ENCODE measurements at places on chromosomes 1 and 21. TPM values are rescaled to one million over a fixed set of nuclear protein-coding genes. Genes with fewer than 3 reads are reported as not detected.

DNA sequence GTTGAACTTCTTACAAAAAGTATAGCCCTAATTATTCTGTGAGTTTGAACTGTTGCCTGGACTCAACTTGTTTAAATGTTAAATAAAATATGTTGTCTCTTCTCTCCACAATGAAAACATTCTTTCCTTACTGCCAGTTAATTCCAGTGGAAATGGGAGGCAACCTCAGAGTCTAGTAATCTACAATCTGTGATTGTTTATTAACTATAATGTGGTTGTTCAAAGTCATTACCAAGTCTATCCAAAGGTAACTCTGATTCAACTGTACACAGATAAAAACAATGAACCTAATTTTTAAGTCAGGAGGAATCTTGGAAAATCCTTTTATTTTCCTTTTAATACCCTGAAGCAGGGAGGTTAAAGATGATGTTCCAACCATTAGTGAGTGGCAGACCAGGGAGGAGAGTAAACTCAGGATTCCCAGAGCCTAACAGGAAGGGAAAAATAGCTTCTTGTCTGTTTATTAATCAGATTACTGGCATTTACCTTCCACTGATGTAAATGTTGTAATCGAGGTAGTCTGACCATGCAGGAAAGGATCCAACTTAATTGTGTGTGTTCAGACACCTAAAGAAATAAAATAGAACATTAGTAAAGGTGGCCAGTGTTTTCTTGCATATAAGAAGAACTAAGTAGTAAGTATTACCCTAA, 57.1 kb upstream of the TBX15 start:
- no peaks in the 10 kb centered on the region for H3K27me3 ChIP-seq
- H3K36me3 ChIP-seq: no peaks in the 10 kb centered on the region

- DNase-seq: peak; percentile 29
- peaks cover 27% of the 10 kb centered on the region for H3K4me1 ChIP-seq
- H3K36me3 ChIP-seq: no peaks in the 10 kb centered on the region
These were observed 1.6 kb downstream of the CLIC6 start for GRCh38 chr21:34670220-34670961.

- H3K4me1 ChIP-seq: peaks cover 21% of the 10 kb centered on the region
- DNase-seq: peak; percentile 65
- H3K27ac ChIP-seq: peak overlapping the region; percentile 67
- H3K36me3 ChIP-seq: no peaks in the 10 kb centered on the region
- H3K4me3 ChIP-seq: no peak overlapping the region
These were observed 10.1 kb upstream of the TFF1 start for GRCh38 chr21:42376338-42376982.

Gene LCK
- 4.5 TPM for total RNA-seq

DNA sequence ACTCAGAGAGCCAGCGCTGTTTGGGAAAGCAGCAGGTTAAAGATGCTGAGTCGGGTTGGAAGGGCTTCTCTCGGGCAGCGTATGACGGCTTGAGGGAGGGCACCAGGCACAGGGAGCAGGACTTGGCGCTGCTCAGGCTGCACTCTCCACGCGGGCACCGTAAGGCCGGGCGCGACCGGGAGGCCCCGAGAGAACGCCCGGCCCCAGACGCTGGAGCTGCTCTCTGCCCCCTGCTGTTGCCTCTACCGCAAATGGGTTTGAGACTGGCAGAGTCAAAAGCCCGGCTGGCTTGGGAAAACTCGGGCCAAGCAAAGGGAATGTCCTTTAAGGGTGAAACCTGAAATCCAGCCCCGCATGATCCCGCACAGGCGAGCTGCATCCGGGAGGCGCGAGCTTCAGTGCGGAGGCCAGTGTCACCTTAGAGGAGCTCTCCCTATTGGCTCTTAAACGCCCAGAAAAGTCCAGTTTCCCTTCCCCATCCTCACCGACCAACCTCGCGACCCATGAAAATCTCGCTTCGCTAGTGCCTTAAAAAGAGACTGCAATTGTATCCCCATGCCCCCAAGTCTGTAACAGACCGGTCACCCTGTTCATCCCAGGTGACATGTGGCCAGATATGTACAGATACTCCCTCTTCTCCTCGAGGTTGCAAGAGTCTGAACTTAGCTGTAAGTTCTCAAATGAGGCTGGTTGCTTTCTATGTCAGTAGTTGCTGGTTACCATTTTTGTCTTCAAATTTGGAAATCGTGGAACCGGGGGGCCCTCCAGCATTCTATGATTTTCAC, 1.1 kb downstream of the PRRX1 start:
- peak; percentile 34 for DNase-seq
- peak overlapping the region; percentile 60 for H3K4me3 ChIP-seq
- no peaks in the 10 kb centered on the region for H3K36me3 ChIP-seq
- peak overlapping the region; percentile 8 for H3K27ac ChIP-seq

Gene SLC16A4
- 3.2 TPM for total RNA-seq

Gene LCE6A
- total RNA-seq: not detected

- peaks cover 18% of the 10 kb centered on the region for H3K4me1 ChIP-seq
- DNase-seq: peak; percentile 66
- peak overlapping the region; percentile 83 for H3K27ac ChIP-seq
- peak overlapping the region; percentile 6 for H3K4me3 ChIP-seq
- peaks cover 8% of the 10 kb centered on the region for H3K27me3 ChIP-seq
These were observed 1.7 kb downstream of the TFF3 start for GRCh38 chr21:42313501-42313969.

GRCh38 chr1:3270403-3271245, 183.8 kb upstream of the ARHGEF16 start:
- DNase-seq: no peak
- no peaks in the 10 kb centered on the region for H3K27me3 ChIP-seq
- no peak overlapping the region for H3K27ac ChIP-seq
- H3K36me3 ChIP-seq: no peaks in the 10 kb centered on the region

Gene FAM229A
- total RNA-seq: 16.4 TPM

DNA sequence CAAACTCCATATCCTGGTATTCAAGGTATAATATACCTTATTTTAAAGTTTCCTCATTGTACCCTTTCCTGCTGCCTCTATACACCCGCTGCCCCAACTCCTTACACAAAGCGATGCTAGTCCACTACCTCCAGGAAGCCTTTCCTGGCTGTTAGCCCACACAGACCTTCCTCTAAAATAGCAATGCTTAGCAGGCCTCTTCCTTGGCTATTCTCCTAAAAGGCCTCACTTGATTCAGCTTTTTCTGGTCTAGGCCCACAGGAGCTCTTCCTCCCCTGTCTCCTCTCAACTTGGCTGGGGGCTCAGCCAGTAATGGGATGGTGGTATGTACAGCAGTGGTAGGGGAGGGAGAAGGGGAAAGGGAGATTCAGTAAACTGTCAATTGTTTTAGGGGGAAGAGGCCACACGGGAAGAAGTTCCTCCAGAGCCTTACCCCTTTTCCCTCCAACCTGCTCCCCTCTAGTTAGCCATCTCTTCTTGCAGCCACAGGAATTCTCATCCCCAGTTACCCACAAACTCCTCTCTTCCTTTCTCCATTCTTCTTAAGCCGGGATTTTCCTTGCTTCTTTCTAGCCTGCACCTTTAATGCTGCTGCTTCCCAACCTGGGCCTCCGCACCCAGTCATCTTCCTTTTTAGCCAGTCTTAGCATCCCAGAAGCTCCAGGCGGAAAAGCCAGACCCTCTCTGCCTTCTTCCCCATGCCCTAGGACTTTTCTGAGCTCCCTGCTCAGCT, 2.6 kb downstream of the LRRC41 start:
- no peaks in the 10 kb centered on the region for H3K36me3 ChIP-seq
- peak overlapping the region; percentile 95 for H3K27ac ChIP-seq
- DNase-seq: no peak
- no peaks in the 10 kb centered on the region for H3K27me3 ChIP-seq
- H3K4me1 ChIP-seq: peaks cover 41% of the 10 kb centered on the region
- H3K4me3 ChIP-seq: peak overlapping the region; percentile 87

DNA sequence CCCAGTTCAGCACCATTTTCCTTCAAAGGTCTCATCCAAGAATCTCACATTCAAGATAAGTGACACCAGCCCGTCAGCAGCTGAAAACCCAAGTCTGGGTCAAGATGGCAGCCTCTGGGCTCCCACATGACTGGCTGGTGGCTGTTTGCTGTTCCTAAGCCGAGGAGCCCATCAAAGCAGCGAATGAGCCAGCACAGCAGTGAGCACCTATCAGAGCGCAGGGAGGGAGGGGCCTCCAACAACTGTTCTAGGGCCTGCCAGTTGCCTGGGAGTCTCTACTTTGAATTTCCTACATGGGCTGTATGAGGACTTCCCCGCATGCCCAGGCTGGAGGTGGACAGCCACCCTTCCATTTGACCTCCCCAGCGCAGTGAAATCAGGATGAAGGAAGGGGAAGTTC, 102.7 kb downstream of the ADARB1 start:
- DNase-seq: no peak
- H3K36me3 ChIP-seq: no peaks in the 10 kb centered on the region
- H3K27ac ChIP-seq: no peak overlapping the region
- H3K4me1 ChIP-seq: no peaks in the 10 kb centered on the region

- no peaks in the 10 kb centered on the region for H3K27me3 ChIP-seq
- peaks cover 45% of the 10 kb centered on the region for H3K36me3 ChIP-seq
- H3K27ac ChIP-seq: no peak overlapping the region
- H3K4me3 ChIP-seq: no peak overlapping the region
- DNase-seq: no peak
- peaks cover 15% of the 10 kb centered on the region for H3K4me1 ChIP-seq
These were observed 9.2 kb downstream of the PRPF38B start for GRCh38 chr1:108701176-108701849.

GRCh38 chr1:145961425-145962156, 2.8 kb downstream of the ANKRD34A start:
- H3K36me3 ChIP-seq: no peaks in the 10 kb centered on the region
- H3K4me3 ChIP-seq: peak overlapping the region; percentile 43
- peaks cover 36% of the 10 kb centered on the region for H3K27me3 ChIP-seq
- DNase-seq: peak; percentile 63
- peak overlapping the region; percentile 87 for H3K27ac ChIP-seq

Gene C1orf167
- total RNA-seq: not detected

- peak; percentile 65 for DNase-seq
- no peak overlapping the region for H3K4me3 ChIP-seq
- no peaks in the 10 kb centered on the region for H3K36me3 ChIP-seq
- no peak overlapping the region for H3K27ac ChIP-seq
These were observed 61.2 kb upstream of the MCOLN3 start for GRCh38 chr1:85109475-85109874.

Gene DIO1
- not detected for total RNA-seq

Gene TOE1
- 14.1 TPM for total RNA-seq

Gene CCDC190
- total RNA-seq: not detected

GRCh38 chr21:29164323-29164942, 34.0 kb downstream of the MAP3K7CL start:
- H3K27ac ChIP-seq: no peak overlapping the region
- no peaks in the 10 kb centered on the region for H3K36me3 ChIP-seq
- no peak for DNase-seq

Gene MEX3A
- total RNA-seq: not detected

GRCh38 chr1:68431076-68431475, 18.7 kb downstream of the RPE65 start:
- DNase-seq: no peak
- no peaks in the 10 kb centered on the region for H3K36me3 ChIP-seq
- no peak overlapping the region for H3K27ac ChIP-seq

DNA sequence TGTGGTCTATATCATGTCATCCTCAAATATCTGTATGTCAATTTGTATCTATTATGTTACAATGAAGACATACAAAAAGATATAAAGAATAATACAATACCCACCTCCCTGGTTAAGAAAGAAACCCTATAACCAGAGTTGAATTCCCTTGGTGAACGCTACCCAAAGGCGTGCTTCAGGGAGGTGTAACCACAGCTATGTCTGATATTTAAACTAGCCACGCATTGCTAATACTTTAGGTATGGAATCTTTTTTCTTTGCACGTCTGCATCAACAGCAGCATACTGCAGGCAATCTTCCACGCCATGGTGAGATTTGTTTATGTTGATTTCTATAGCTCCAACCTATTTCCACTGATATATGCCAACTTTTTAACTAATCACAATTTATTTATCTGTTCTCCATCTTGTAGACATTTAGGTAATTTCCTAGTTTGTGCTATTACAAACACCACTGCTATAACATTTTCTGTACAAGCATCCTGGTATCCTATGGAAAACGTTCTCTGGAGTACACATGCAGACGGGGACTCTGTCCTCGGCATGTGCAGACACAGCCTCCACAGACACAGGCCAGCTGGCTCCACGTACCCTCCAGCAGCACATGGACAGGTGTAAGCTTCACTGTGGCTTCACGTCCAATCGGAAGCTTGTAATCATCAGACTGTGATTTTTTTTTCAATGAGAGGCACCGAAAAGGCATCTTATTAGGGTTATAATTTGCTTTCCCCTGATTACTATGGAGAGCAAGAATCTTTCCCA, 58.5 kb downstream of the HSF2BP start:
- no peak overlapping the region for H3K4me3 ChIP-seq
- no peak overlapping the region for H3K27ac ChIP-seq
- peaks cover 7% of the 10 kb centered on the region for H3K4me1 ChIP-seq
- H3K36me3 ChIP-seq: no peaks in the 10 kb centered on the region
- DNase-seq: no peak
- H3K27me3 ChIP-seq: no peaks in the 10 kb centered on the region

Gene C1orf21
- 69.1 TPM for total RNA-seq

GRCh38 chr21:14923468-14923867, 141.3 kb downstream of the NRIP1 start:
- H3K36me3 ChIP-seq: no peaks in the 10 kb centered on the region
- H3K27me3 ChIP-seq: no peaks in the 10 kb centered on the region
- no peak for DNase-seq
- H3K4me1 ChIP-seq: no peaks in the 10 kb centered on the region
- no peak overlapping the region for H3K27ac ChIP-seq

DNA sequence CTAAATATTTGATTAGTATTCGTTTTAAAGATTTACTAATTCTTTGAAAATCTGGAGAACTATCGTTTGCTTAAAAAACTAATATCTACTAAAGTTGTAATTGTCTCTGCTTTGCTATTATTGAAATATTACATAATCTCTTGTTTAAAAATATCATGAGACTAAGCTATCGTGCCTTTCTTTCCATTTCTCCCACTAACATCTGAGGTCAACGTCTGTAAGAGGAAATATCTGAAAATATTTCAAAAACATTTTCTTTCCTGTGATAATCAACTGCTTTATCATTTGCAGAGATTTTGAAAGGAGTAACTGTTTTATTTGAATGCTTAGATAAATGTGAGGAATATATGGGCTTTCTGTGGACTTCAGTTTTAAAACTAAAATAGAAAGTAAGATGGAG, 694.1 kb downstream of the USP25 start:
- DNase-seq: no peak
- H3K27me3 ChIP-seq: no peaks in the 10 kb centered on the region
- no peak overlapping the region for H3K27ac ChIP-seq
- no peaks in the 10 kb centered on the region for H3K36me3 ChIP-seq

DNA sequence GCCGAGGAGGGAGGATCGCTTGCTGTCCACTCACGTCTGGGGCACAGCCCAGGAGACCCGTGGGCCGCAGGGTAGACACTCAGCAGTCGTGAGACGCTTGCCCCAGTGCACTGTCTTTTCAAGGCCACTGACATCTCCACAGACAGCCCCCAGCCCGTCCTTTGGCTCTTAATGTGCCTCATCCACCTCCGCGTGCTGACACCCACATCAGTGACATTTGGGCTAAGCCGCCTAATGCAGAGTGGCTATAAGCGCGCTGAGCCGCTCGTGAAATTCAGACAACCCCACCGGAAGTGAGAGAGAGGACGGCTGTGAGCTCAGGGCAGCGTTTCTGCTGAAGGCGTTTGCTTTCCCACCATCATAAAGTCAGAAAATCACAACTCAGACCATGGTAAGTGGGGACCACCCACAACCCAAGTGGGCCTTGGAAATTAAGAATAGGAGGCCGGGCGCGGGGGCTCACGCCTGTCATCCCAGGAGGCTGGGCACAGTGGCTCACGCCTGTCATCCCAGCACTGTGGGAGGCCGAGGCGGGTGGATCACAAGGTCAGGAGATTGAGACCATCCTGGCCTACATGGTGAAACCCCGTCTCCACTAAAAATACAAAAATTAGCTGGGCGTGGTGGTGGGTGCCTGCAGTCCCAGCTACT, 8.4 kb downstream of the SLC35E2B start:
- no peaks in the 10 kb centered on the region for H3K36me3 ChIP-seq
- no peak for DNase-seq
- no peak overlapping the region for H3K27ac ChIP-seq
- no peak overlapping the region for H3K4me3 ChIP-seq
- H3K27me3 ChIP-seq: no peaks in the 10 kb centered on the region
